Foreskin fibroblast (primary cell): ENCODE measurements at places on chromosomes 4 and X.

DNA sequence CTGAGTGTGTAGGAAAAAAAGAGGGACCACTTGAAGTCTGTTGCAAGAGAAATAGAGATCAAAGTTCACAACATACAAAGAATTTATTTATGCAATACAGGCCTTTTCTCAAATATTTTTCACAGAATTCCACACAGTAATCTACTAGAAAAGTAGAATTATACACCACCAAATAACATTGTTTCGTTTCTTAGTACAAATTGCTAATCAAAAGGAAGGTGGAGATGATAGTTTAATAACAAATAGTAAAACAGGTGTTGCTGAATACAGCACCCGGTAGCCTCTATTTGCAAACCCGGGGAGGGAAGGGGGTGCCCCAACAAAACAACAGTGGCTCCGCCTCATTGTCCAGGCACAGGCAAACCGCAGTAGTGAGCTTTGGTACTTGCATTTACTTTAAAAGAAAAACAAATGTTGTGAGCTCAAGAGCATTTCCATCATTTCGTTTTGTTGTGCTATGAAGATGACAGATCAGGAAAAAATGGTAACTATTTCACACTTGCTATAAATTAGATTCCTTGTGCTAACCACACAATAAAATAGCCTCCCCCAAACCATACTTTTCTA is 186.4 kb downstream of the DCLK2 start:
- DNase-seq, result no peak

DNA sequence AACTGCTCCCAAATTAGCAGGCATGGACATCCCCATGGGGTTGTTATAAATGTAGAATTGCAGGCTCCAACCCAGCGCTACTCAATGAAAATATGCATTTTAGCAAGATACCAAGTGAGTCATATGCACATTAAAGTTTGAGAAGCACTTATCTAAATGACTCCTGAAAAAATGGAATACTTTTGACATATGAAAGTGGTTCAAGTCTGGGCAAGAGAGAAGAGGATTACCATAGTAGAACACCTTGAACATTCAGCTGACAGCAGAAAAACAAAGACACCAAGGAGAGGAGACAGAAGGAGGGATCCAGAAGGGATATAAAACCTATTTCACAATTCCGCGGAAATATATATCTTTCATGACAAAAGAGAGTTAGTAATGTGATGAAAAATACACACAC is 63.2 kb upstream of the CT83 start:
- DNase-seq, result no peak

DNA sequence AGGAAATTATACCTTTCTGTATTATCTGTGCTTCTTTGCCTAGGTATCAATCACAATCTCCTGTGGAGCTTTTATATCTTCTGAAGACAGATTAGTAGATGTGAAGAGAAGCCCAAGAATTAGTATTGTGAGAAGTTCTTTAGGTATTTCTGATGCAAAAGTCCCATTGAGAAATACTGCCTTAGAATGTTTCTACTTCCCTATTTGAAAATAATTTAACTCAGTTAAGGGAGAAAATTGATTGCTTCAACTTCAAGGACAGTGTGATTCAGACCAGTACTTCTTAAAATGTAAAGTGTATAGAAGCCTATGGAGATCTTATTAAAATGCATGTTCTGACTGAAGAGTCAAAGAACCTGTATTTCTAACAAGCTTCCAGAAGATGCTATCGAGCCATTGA is 9.0 kb downstream of the EIF1AX start:
- no peak for DNase-seq

- DNase-seq, result no peak
Measured at GRCh38 chr4:25624616-25625015, 31.0 kb upstream of the SLC34A2 start.

DNA sequence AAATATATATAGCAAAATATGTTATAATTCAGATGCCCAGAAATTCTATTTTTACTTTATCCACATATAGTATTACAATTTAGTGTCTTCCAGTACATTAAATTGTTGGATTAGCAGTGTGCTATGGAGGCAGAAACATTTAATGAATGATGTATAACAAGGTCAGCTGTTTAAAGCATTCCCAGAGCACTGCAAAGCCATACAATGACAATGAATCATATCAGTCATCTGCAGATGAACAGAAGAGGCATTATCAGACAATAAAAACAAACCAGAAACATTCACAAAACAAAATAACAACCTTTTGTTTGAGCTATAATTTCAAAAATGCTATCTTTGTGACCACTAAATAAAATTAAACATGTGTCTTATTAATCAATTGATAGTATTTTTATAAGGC is 524.2 kb downstream of the FAT4 start:
- peak; percentile 9 for DNase-seq

GRCh38 chrX:51568586-51568985 is 50.1 kb downstream of the CENPVL3 start:
- DNase-seq, result peak; percentile 72

GRCh38 chrX:103774070-103774642 is 2.5 kb upstream of the PLP1 start:
- DNase-seq, result peak; percentile 75

DNA sequence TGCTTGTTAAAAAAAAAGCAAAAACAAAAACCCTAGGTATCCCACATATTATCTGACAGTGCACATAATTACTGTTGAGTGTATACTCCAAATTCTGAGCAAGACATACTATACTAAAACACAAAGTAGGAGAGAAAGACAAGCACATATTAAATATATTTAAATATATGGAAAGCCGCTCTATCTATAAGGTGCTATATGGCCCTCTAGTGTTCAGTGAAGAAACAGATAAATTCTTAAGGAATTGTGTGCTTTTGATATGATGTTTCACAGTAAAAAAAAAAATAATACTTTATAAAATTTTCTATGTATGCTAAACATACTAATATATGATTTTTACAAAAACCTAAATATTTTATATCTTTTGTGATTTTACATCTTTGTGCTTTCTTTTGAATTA is 137.8 kb downstream of the FBXW7 start:
- DNase-seq, result peak; percentile 15

DNA sequence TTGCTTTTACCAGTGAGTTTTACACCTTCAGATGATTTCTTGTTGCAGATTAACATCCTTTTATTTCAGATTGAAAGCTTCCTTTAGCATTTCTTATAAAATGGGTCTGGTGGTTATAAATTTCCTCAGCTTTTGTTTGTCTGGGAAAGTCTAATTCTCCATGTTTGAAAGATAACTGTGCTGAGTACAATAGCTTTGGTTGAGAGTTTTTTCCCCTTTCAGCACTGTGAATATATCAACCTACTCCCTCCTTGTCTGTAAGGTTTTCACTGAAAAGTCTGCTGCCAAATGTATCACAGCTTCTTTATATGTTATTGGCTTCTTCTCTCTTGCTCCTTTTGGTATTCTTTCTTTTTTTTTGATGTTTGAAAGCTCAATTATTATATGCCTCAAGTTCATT is 53.5 kb upstream of the ACTRT1 start:
- no peak for DNase-seq

DNA sequence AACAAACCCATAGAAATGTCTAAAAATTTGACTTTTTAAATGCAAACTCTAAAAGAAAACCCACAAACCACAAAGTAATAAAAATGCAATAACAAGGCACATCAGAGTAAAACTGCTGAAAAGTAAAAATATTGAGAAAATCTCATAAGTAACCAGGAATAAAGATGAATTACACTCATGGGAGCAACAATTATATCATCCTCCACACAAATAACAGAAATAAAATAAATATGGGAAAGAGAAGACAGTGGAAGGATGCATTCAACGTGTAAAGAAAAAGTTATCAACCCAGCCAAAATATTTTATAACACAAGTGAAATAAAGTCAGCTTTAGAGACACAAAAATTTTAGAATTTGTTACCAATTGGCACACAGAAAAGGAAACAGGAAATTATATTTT is 1420.2 kb downstream of the PCDH18 start:
- no peak for DNase-seq

GRCh38 chr4:40601641-40602040 is 28.0 kb downstream of the RBM47 start:
- DNase-seq, result no peak

GRCh38 chr4:155759372-155760252 is 791 bp downstream of the GUCY1B1 start:
- DNase-seq, result no peak

DNA sequence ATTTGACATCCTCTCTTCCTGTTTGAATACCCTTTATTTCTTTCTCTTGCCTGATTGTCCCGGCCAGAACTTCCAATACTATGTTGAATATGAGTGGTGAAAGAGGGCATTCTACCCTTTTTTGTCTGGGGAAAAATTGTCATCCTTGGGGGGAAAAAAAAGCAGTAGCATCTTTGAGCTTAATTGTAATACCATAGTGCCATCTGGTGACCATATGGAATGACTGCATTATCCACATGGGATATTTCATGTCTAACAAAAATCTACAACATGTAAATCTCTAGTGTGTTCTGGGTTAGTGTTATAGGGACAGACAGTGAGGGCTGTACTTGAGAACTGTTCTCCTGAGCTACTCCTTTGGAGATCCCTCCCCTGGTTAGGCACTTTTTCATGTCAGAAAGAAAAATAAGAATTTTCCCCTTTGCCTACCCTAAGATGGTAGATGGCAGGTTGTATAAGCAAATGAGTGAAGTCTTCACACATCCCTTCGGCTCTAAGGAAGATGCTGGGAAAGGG is 26.0 kb downstream of the CAPN6 start:
- peak; percentile 0 for DNase-seq

DNA sequence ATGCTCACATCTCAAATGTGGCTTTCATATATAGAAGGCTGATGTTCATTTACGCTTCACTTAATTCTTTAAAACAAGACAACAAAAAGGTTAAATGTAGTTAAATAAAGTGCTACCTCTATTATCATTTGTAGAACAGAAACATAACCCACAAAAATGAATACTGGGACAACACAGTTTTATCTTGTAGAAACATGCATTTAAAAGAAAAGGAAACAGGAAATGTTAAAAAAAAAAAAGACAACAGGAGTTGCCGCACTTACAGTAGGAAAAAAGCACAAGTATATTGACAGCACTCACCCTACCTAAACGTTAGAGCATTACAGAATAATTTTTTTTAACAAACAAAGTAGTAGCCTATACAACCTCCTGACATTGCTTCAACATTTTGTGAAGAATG is 4.8 kb downstream of the THOC2 start:
- DNase-seq, result no peak

DNA sequence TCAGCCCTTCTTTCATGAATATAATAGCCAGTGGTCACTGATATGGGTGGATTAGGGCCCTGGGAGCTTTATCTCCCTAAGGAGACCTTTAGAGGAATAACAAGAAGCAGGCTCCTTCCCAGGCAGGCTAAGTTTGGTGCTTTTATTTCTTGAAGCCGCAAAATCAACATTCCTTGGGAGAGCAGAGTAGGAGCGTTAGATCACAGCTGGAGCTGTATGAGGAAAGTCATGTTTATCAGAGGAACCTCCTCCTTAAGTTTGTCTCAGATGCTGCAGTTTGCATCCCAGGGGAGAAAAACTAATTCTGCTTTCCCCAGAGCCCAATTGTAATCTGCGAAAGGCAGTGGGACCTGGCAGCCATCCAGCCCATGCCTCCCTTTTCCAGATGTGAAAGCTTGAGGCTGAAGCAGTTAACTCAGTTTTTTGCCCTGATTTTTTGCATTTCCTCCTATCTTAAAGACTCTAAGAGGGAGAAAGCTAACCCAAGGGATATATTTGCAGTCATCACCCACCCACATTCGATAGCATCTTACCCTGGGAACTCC is 186.0 kb upstream of the FRMPD4 start:
- DNase-seq, result no peak

DNA sequence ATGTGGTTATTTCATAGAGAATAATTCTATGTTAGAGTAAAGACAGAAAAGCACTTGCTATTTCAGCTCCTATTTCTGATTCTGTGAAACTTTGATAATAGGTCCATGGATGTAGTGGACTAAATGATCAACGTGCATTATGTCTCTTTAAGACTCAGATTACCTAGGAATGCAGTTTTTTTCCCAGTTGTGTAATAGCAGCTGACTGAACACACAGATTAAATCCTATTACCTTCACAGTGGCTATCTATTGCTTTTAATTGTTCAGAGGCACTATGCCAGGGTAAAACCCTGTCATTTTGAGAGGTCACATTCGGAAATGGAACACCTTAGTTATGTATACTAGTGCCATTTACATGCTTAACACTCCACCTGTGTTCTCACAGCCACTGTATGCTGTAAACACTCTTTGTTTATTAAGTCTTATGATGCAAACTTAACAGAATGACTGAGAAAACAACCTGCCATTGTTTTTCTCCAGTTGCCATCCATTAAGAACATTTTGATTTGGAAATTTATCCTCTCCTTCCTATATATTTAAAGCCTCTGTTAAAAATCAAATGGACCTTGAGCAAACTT is 70.5 kb downstream of the HPGD start:
- DNase-seq, result no peak

- no peak for DNase-seq
Measured at GRCh38 chr4:181331214-181331613, 912.0 kb upstream of the TENM3 start.

DNA sequence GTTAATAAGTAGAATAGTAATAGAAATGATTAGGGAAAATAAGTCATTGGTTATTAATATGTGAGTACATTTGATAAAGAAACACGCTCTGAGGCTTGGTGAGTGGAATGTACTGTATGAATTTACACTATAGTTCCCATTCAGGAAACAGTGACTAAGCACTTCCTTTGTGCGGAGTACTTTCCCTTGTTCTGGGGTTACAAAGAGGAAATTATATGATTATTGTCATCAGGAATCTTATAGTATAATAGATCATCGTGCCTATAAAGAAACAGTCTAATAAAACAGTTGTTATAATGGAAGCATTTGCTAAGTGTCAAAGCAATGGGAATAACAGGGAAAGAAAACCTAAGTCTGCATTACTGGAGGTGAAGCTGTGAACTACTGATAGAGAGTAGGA is 138.0 kb downstream of the RPA4 start:
- no peak for DNase-seq

DNA sequence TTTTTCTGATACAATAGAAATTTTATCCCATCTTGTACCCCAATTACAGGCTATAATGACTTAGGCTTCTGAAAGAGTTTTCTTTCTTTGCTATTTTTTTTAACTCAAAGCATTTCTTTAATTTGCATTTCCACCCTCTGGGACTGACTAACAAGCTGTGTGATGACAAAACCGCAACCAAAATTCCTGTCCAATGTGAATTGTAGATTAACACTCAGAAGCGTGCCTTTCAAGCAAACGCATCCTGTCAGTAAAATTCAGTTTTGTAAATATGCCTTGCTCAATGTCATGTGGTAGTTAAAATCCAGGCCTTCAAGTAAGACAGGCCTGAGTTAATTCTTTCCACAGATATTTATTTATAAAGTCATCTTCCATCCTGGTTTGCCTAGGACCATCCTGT is 50.3 kb downstream of the STK32B start:
- DNase-seq, result no peak

GRCh38 chr4:40843696-40844095 is 93.9 kb downstream of the NSUN7 start:
- no peak for DNase-seq
